ENCODE measurements at places on chromosomes 13 and 19.

GRCh38 chr13:21413013-21413412 lies 46.1 kb downstream of the ZDHHC20 start:
- DNase-seq, result no peak

- DNase-seq, result no peak
Observed at GRCh38 chr13:45846681-45847080, 4.9 kb downstream of the SIAH3 start.

- DNase-seq, result no peak
Observed at GRCh38 chr19:2325281-2326046, 2.9 kb downstream of the LSM7 start.

DNA sequence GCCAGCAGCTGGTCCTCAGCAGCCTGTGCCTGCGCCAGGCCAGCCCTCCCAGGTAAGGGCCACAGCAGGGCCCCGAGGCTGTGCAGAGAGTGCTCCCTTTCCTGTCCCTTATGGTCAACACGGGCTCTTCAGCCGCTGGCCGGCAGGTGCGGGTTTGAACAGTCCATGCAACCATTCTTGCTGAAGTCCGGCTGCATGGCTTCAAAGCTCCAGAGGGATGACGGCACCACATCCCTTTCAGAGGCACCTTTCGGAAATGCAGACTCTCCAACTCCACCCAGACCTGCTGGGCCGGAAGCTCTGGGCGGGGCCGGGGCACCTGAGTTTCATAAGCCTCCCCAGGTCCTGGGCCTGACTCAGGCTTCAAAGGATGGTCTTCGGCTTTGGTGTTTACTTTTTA lies 81.3 kb downstream of the SPACA7 start:
- no peak for DNase-seq

GRCh38 chr13:73081256-73081915 lies 22.6 kb downstream of the KLF5 start:
- no peak for DNase-seq

DNA sequence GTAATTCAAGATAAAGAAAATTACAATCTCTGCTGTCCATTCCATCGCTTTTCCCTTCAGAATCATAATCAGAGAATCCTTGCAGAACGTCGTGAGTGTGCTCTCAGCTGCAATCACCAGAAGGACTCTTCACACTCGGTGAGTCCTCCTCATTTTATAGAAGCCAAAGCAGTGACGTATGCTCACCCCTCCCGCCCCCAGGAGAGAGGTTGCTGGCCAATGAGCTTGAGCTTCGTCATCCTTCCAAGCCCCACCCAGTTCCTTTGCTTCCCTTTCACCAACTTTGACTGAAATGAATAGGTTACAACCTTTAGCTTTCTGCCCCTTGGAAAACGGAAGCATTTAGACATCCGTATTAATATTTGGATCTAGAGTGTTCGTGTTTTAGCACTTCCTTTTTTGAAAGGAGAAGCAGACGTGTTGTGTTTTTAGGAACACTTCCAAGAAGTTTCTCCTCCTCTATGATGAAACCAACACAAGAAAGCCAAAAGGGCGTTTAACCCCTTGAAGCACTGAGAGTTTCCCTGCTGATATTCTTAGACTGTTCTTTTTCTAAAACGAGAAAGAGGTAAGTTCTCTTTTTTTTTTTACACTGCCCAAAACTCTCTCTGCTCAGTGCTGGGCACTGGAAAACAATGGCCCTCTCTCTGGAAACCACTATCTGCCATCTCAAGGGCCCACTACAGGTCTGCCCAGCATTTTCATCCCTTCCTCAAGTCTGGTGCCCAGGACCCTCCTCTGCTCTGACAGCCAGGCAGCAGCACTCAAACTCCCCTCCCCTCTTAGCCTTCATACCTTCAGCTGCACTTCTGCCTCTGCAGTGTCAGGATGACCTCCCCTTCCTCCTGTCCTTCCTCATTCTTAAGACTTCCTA lies 44.3 kb upstream of the CEACAM21 start:
- DNase-seq, result no peak

- no peak for DNase-seq
Observed at GRCh38 chr19:35776102-35776788, 881 bp downstream of the ARHGAP33 start.

- DNase-seq, result no peak
Observed at GRCh38 chr13:75405976-75406703, 75.8 kb downstream of the TBC1D4 start.

DNA sequence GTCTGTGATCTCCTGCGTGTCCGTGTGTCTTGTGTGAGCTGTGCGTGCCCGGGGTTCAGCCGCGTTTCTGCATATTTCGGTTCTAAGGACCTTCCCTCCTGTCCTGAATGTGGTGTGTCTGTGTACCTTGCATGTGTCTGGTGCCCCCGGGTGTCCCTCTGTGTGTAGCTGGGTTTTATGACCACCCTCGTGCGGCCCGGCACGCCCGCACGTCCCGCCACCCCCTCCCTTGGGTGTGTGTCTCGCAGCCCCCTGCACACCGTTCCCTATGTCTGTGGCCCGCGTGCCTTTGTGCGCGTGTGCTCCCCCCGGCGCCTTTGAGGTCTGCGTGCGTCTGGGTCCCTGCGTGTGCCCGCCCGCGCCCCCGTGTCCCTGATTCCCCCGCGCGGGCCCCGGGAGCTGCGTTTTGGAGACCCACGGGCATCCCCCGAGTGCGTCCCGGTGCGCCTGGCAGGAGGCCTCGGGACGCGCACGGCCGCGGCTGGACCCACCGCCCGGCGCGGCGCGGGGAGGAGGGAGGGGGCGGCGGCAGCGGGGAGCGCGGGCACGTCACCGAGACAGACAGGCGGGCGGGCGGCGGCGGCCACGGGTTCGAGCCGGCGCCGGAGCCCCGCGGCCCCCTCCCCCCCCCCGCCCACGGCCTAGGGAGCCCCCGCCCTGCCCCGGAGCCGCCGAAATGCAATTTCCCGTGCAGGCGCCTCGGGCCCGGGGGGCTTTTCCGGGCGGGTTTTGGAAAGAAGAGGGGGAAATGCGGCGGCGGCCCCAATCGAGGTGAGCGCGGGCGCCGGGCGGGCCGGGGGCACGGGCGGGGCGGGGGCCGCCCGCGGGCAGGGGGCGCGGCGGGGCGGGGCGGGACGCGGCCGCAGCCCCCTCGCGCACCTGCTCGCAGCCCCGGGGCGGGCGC lies 12.0 kb upstream of the NANOS3 start:
- no peak for DNase-seq

GRCh38 chr13:30453727-30454126 lies 12.0 kb downstream of the HMGB1 start:
- DNase-seq, result no peak

DNA sequence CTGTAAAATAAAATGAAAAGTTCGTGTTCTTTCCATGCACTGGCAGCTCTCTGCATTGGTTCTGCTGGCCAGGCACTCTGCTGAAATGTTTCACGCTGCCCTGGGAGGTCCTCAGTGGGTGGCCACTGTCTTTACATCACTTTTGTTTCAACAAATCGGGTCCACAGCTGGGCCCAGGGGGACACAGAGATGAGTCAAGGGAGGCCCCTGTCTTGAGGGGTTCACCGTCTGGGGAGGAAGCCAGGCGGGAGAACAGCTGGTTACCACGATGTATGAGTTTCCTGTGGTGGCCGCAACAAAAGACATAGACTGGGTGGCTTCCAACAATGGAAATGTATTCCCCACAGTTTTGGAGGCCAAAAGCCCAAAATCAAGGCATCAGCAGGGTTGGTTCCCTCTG lies 5.1 kb upstream of the KLF2 start:
- no peak for DNase-seq

- DNase-seq, result no peak
Observed at GRCh38 chr13:75782985-75783384, 146.9 kb downstream of the LMO7 start.

DNA sequence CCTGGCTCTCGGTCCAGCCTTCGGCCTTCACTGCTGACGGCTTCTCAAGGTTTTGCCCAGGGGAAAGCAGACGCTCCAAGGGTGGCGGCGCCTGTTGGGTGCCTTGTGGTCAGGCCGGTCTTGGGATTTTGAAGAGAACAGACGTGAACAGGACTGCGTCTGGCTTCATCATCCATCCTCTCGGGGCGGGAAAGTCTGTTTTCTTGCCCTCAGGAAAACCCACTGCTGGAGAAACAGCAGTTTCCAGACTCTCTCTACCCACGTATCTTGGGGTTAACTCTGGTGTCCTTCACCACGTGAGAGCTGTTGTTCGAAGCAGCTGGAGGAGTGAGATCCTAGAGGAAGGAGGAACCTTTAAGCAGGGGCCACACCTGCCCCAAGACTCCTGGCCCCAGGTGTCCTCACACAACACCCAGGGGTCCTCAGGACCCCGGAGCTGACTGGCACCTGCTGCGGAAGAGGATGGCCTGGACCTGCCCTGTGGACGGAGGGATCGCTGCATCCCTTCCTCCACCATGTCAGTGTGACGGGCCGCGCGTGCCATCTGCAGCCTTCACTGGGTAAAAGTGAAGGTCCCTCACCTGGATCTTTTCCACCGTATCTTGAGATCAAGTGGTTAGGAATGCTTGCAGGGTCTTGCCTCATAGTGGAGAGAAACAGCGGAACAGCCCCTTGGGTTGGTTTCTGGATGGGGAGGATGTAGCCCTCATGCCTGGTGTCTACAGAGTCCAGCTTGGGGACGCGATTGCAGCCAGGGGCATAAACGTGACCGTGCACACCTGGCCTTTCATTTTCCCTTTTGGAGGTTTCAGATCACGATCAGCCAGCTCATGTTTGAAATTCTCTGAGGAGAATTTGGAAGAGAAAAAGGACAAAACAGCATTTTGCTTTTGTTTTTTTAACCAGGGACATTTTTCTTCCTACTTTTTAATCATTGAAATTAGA lies 69.5 kb upstream of the MCF2L start:
- DNase-seq, result no peak

DNA sequence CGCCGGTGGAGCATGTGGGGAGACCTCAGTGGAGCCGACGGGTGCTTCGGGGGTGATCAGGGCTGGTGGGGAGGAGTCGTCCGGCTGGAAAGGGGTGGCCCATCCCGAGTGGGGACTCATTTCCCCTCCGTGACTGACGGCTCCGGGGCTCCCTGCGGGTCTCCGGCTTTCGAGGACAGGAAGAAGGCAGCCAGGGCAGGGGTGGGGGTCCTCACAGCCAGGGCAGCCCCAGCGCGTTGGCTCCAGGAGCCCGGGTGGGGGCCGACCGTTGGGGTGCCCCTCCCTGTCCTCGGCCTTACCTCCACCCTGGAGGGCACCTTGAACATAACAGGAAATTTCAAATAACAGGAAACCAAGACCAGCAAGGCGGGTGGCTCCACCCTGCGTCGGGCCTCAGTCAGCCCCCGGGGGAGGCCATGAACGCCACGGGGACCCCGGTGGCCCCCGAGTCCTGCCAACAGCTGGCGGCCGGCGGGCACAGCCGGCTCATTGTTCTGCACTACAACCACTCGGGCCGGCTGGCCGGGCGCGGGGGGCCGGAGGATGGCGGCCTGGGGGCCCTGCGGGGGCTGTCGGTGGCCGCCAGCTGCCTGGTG lies at the start of gene S1PR4:
S1PR4 (plus strand) TSS at position 393 of the 596 bp plus-strand sequence; CDS start at position 417, 24 bp downstream.
- DNase-seq, result no peak

DNA sequence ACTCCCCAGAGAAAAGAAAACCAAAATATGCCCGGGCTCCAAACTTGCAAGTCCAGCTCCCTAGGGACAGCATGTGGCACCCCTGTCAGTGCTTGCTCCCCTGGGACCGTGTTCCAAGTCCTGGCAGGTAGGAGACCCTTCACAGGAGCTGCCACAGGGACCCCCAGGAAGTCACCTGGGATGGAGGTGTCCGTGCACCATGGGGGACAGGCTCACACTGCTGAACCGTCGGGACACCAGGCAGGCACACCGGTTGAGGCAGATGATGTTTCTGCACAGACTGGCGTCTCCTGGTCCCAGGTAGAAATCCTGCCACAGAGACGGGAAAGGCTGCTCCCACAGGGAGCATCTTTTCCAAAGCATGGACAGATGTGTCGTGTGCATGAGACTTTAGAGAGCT lies 11.7 kb upstream of the PROZ start:
- DNase-seq, result no peak

GRCh38 chr19:56917529-56917928 lies 77.0 kb upstream of the PEG3 start:
- no peak for DNase-seq

- no peak for DNase-seq
Observed at GRCh38 chr19:6224308-6224675, 55.5 kb downstream of the MLLT1 start.

GRCh38 chr19:46269101-46269500 lies 27.7 kb upstream of the HIF3A start:
- no peak for DNase-seq

GRCh38 chr13:113493315-113493951 lies 2.9 kb upstream of the DCUN1D2 start:
- DNase-seq, result no peak

DNA sequence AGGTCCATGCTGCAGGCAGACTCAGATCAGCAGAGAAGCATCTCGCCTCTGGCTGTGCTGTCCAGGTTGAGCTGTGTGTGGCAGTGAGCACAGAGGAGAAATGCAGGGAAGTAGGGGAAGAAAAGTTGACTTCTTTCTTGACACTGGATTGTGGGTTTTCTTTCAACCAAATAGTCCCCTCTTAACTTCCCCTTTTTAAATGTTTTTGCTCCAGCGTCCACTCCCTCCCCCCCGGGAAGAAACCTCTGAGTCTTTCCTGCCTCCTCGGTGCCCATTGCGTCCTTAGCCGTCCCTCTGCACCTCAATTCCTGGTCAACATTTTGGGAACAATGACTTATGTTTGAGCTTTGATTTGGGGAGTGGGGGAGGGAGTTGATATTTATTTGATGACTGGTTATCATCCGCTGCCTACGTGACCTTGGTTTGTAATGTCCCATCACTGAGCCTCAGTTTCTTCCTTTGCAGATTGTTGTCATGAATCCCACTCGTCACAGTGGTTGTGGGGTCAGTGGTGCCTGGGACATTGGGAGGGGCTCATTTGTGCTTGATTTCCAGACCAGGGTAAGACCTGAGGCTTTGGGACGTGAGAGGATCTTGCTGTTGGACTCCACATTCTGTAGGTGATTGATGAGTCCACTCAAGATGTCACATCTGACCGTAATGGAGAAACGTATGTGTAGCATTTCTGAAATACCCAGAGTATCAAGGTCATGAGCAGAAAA lies at the start of gene LILRB2:
LILRB2 (minus strand) TSS at position 104 of the 722 bp plus-strand sequence. CDS start 614 bp downstream, outside the sequence.
- no peak for DNase-seq

DNA sequence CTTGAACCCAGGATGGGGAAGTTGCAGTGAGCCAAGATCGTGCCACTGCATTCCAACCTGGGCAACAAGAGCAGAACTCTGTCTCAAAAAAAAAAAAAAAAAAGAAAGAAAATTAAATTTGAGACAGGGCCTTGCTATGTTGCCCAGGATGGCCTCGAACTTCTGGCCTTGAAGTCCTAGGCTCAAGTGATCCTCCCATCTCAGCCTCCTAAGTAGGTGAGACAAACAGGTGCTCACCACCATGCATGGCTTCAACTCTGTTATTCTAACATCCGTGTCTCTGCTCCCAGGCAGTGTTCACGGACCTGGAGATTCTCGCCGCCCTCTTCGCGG lies 40.3 kb downstream of the PDE4A start:
- no peak for DNase-seq

DNA sequence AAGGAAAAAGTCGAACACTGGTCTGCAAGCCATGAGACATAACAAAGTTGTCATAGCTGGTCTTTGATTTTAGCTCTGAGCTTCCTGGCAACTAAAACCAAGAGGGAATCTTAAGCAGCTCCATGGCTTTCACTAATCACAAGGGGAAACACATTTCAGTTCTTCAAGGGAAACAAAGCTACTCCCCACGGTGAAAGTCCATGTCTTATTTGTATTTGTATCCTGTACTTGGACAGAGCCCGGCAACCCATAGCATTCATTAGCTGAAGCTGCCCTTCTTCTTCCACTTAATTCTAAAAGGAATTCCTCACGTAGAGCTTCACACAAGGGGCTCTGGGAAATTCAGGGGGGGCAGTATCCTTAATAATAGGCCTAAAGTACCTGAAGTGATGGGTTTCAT lies 128.9 kb downstream of the RGCC start:
- DNase-seq, result no peak
